ENCODE measurements at places on chromosomes 6 and 20.

DNA sequence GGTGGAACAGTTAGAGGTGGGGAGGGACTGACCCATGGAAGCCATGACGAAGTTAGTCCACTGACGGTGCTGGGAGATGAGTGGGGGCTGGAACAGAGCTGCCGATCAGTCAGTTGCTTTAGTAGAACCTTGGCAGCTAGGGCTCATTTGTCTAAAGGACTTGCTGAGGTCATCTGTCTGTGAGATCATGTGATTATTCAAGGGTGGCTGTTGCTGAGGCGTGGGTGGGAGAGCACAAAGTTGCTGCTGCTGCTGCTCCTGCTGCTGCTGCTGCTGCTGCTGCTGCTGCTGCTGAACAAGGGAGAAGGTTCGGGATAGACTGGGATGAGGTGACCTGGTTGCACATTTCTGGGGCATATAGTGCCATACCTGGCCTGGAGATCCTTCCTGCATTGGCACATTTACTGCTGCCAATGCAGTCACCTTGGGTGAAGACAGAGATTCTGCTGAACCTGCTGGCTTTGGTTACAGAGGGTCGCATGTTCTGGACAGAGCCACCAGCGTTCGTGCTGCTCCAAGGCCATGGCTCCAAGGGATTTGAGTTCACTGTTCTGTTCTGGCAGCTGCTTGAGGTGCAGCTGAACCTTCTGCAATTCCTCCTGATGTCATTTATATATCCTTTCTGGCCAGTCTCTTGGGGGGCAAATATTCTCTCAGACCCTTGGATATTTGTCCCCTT lies 840.5 kb downstream of the HACE1 start:
- no peak for DNase-seq

DNA sequence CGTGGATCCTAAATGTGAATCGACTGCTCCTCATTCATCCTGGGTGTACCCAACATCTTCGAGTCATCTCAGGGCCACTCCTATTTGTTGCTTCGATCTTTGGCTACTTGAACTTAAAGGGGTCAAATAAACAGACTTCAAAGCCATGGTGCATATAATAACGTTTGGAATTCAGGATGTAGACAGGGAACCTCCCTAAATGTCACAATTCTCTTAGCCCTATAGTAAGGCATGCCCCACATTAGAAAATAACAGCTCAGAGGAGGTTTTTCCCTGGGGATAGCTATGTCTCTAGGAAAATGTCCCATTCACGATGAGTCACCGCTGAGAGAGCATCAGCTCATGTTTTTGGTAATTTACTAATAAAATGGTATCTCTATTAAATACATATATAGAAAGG lies 54.8 kb upstream of the BMP6 start:
- DNase-seq = no peak

DNA sequence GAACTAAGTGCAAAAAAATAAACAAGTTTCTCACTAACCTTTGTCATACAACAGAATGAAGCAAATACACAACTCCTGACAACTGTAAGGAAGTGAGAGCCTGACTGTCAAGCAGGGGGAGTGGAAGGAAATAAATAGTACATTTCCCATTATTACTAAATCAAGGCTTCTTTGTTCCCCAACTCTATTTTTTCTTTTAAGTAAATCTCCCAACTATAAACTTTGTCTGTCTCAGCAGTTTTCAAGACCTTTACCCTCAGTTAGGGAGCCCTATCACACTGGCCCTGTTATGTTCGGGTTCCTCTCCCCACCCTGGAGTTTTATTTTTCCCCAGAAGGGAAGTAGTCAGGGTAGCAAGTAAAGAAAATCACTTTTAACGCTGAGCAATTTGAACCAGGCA lies 24.1 kb upstream of the IPCEF1 start:
- no peak for DNase-seq

DNA sequence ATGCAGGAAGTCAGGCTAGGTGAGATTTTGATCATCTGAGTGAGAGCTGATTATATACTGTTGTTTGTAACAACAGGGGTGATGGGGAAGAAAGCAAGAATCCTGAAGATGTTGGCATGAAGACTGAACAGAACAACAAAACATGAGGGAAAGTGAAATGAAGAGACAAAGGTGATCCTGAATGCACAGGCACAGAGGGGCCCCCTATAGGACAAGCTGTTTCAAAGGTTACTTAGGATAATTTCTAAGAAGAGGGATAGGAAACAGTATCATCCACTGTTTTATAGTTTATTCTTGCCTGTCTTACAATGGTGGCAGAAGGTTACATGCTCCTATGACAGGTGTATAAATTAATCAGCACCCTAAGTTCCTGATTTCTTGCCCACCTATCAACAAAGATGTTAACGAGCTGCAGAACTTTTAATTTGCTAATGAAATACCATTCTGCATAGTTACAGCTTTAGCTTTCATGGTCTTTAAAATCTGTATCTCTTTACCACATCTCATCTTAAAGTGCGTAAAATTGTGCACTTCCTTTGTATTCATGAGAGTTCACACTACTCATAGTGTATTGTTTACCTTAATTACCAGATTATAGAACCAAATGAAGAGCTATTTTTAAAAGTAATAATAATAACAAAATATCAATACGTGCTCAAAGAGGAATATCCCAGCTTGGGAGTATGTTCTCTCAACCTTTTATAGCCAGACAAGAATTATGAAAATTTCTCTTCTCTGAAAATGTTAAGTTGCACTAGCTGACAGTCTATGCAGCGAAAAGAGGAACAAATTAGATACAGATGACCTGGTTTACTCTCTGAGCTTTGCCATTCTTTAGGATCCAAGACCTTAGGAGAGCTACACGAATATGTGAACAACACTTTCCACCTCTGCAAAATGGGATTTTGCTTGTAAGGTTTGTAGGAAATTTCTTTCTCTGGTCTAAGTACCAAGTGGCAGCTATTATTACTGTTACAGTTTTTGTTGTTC lies 192.5 kb downstream of the EDN1 start:
- no peak for DNase-seq

GRCh38 chr20:34300809-34301586 lies 2.2 kb downstream of the AHCY start:
- no peak for DNase-seq

DNA sequence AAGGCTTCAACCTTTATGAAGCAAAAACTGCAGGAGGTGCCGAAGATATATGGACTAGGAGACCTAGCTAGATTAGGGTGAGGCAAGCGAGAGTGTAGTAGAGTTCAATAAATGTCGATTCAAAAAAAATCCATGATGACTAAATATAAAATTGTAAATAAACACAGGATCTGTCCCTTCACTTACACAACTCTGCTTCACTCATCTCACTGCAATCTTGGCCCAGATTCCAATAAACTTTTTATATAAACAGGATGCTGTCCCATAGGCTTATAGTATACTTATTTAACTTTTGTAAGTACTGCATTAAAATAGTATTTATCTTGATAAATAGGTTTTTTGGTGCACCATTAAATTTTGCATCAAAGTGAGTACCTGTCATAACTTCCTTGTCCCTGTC lies 648.4 kb upstream of the NRSN1 start:
- DNase-seq = no peak

DNA sequence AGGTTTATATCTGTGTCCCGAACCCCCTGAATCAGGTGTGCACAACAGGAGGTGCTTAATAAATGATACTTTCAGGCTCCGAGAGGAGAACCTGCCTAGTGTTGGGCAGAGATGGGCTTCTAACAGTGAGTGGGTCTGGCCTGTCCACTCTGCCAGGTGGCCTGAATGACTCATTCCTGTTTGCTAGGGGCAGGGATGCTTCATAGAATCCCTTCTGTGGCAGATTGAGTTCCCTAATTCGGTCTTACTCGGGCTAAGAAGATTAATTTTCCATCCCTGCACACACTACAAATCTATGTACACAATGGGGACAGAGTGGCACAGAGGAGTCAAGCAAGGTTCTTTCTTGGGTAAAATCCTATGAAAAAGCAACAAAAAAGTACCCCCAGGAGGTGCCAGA lies 19.8 kb downstream of the SDC4 start:
- DNase-seq = no peak

- DNase-seq = no peak
Observed at GRCh38 chr6:156183678-156184077, 593.5 kb upstream of the ARID1B start.

GRCh38 chr6:7673063-7673536 lies 52.8 kb upstream of the BMP6 start:
- no peak for DNase-seq

DNA sequence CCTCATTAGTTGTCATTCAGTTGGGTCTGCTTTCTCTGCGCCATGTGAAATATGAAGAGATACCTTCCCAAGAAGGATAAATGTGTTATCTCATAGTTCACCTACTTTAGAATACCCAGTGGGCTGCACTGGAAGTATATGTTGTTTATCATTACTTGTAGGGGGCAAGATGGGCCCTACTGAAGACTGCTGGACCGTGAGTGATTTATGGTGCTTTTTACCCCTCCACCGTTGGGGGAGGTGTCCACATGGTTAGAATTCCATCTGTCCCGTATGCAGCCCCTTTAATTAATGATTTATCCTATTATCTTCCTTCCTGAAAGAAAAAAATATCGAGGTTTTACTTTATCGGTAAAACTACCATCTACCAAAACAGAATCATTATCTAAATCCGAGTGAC lies 97.0 kb downstream of the TSHZ2 start:
- no peak for DNase-seq

DNA sequence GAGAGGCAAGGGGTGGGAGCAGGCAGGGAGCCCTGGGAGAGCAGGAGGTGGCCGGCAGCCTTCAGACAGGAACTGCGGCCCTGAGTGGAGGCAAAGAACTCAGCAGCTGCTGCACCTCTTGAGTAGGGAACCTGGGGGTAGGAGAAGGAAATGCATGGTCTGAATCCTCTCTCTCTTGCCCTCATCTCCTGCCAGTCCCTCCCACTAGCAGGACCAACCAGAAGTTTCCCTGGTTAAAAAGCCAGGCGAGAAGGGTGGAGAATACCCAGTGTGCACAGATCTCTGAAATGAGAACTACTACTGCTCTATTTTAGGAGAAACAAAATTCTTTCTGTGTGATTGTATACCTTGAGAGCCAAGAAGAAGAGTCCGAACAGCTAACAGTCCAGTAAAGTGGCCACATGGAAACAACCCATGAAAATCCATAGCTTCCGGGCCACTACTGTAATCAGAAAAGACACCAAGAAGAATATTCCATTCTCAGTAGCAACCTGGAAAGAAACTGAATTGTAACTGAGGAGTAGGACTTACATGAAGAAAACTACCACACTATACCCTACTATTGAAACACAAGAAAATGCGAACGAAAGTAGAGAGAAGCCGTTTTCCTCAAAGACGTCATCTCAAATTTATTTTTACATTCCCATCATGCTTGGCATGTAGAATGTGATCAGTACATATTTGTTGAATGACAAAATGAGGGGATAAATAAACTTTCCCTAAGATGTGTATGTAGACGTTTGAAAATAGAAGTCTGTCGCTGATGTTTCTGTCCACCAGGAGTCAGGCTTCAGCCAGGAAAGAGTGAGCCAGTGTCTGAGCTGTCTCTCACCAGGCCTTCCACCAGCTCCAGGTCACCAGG lies 25.6 kb downstream of the WRNIP1 start:
- no peak for DNase-seq
